AML-193 (cell line): ENCODE measurements at places on chromosomes 3 and 15.
A peak's percentile ranks its signal among the peaks of the same experiment; 100 is the strongest.

- no peak for DNase-seq
These were observed 14.5 kb downstream of the CAND2 start for GRCh38 chr3:12810961-12811360.

DNA sequence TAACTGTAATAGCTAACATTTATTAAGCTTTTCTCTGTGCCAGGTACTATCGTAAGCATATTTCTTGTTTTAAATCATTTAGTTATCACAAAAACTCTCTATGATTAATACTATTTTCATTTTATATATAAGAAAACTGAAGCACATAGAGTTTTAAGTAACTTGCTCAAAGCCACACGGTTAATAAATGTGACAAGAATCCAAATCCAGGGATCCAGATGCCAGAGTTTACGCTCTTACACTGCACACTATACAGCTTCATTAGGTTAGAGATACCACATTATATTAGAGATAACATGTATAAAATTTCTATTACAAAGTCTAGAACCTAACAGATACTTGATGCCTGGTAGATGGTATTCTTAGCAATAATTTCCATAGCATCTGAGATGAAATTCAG is 265.2 kb downstream of the SHOX2 start:
- no peak for DNase-seq

DNA sequence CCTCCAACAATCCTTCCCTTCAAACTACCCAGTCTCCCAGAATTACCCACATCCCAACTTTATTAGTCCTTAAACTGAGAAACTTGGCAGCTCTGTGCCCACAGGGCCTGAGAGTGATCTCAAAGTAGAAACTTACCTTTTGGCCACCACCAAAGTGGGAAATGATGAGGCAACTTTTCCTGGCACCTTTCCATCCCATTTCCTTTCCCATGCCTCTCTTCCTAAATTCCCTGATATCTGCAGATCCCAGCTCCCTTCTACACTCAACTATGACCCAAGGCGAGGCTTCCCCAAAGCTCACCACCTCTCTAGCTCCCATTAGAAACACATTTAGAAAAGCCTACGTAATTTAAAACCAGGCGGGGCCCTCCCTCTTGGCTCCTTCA is 271.9 kb downstream of the FOXP1 start:
- DNase-seq = no peak

DNA sequence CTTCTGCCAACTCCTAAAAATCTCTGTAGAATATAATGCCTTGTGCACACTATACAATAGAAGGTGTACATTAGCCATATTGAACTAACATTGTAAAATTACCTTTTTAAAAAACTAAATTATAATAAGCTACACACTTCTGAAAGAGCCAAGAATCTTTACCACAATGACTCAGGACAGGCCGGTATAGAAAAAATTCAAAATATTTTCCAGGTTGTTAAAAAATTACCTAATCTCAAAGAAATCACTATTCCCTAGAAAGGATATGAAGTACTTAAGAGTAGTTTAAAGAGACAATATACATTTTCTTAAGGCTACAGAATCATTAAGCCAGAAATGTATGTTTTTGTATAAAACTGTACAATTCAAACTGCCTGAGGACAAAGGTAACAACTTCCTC is 48.5 kb downstream of the TJP1 start:
- DNase-seq = no peak

DNA sequence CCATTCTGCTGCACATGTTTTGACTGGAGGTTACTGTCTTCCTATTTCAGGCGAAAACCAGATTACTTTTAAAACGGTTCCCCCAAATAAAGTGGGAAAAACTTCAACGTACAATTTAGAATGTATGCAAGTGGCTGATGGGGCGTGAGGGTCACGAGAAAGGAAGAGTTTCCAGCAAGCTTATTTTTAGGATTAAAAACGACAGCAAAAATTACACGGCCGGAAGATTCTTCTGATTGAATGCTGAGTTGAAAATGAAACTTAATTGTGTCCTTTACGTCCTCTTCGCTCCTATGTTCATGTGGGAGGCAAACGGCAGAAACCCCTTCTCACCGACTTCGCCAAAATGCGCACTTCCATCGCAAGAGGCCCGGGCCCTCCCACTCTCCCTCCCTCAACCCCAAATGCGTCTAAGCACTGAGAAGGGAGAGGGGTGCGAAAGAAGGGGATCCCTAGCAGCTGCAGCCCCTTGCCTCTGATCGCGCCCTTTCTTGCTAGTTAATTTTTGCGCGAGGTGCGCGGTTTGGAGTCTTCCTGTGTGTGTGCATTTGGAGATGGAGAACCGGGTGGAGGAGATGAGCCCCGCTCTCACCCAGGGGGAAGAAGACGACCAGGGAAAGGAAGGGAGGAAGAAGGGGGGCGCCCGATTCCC is 656 bp downstream of the CD47 start:
- peak; percentile 57 for DNase-seq

DNA sequence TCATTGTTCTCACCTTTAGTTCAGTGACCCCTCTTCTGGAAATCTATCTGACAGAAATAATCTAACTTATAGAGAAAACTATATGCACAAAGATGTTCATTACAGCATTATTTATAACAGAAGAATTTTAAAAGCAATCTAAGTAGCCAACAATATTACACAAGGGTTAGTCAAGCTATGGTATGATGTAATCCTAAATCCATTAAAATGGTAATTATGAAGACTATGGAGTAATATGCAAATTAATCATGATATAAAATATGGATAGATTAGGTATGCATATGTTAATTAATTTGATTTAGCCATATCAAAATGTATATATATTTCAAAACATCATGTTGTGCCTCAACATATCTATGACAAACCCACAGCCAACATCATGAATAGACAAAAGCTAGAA is 17.7 kb upstream of the HERC1 start:
- no peak for DNase-seq

DNA sequence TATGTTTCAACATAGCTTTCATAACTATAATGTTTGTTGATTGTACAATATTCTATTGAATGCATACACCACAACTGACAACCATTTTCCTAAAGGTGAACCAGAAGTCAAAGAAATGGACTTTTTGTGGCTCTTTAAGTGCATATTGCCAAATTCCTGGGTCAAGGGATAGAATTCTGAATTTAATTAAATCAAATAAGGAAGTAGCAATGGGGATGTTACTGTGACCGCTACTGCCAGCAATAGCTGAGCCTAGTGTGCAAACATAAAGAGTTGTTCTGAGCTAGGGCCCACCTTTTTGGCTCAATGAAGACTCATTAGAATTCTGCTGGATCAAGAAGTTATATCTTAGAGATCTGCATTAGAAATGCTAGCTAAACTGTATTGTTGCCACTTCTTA is 17.3 kb upstream of the KBTBD8 start:
- peak; percentile 6 for DNase-seq

- no peak for DNase-seq
These were observed 9.3 kb downstream of the EOGT start for GRCh38 chr3:69004138-69004537.

GRCh38 chr3:150104564-150104963 is 133.9 kb upstream of the PFN2 start:
- no peak for DNase-seq

DNA sequence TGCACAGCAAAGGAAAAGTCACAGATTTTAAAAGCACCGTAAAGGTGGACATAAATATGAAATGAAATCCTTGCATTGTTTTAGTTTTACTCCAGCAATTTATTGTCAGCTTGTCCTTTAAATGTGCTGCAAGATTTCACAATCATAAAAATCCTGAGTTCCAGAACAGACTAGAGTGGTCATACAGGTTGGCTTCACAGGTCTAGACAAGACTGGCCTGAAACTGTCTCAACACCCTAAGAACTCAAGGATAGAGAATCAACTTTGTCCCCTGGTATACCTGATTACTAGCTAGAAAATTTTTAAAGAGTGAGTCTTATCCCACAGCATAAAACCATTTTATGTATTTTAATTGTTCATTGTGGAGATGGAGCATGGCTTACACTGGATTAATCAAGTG is 521.7 kb upstream of the MCTP2 start:
- no peak for DNase-seq

- no peak for DNase-seq
These were observed 9.1 kb upstream of the FEM1B start for GRCh38 chr15:68268405-68268804.

DNA sequence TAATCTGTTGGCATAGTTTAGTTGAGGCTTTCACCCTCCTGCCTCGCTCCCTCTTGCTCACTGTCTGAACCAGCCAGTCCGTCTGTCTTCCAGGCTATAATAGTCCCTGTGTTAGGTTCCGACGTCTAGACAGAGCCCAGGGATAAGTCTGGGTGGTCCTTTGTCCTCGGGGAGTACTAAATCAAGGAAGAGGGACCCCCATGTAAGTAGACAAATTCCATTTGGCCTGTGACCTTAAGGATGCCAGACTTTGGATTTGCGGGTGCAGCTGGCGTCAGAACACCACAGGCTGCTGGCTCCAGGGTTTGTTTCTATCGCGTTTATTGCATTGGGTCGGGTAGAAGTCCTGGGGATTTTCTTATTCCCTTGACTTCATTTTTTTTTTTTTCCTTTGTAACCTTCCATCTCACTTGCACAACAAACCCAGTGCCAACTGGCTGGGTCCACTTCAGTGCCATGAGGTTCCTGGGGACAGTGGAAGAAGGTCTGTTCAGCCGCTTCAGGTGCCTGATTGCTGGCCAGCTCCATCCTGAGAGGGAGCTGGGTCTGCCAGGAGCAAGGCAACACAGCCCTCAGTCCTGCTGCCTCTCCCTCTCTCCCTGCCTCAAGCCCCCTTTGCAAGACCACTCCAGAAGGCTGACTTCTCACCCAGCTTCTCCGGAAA is 95.4 kb upstream of the KLHL25 start:
- no peak for DNase-seq

GRCh38 chr3:186213946-186214345 is 105.1 kb upstream of the ETV5 start:
- no peak for DNase-seq

- peak; percentile 2 for DNase-seq
These were observed 75.2 kb downstream of the NEO1 start for GRCh38 chr15:73127302-73127936.

GRCh38 chr3:159649951-159650350 is 338.7 kb upstream of the IL12A start:
- DNase-seq = no peak

- no peak for DNase-seq
These were observed 45.4 kb downstream of the EFHB start for GRCh38 chr3:19888428-19889152.

GRCh38 chr15:58525991-58526421 is 94.2 kb downstream of the LIPC start:
- peak; percentile 78 for DNase-seq

DNA sequence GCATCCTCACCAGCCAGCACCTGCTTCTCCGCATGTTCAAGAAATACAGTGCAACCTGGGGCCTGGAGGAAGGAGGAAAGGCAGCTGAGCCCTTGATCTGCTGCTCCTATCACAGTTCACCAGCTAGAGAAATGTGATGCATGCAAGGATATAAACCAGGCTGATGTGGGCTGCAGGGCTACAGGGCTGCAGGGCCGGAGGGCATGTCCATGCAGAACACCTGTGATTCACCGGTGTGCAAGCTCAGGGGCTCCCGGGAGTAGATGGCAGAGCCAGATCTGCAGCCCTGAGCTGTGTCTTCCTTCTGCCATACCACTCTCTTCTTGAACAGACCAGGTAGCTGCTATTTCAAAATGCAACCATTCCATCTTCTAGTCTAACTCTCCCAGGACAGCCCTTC is 84.9 kb downstream of the HMG20A start:
- DNase-seq = no peak

DNA sequence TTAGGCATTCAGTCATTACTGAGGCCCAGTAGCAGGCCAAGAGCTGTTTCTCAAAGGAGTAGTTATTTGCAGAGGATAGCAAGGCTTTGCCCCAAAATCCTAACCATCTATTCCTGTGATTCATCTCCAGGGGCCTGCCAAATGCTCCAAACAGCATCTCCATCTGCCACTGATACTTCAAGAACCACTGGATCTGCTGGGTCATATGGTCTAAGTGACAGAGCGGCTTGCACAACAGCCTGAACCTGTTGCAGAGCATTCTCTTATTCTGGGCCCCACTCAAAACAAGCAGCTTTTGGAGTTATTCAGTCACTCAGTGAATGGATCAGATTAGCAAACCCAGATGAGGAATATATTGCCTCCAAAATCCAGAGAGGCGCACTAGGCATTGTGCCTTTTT is 68.8 kb upstream of the ALDH1A3 start:
- DNase-seq = no peak

DNA sequence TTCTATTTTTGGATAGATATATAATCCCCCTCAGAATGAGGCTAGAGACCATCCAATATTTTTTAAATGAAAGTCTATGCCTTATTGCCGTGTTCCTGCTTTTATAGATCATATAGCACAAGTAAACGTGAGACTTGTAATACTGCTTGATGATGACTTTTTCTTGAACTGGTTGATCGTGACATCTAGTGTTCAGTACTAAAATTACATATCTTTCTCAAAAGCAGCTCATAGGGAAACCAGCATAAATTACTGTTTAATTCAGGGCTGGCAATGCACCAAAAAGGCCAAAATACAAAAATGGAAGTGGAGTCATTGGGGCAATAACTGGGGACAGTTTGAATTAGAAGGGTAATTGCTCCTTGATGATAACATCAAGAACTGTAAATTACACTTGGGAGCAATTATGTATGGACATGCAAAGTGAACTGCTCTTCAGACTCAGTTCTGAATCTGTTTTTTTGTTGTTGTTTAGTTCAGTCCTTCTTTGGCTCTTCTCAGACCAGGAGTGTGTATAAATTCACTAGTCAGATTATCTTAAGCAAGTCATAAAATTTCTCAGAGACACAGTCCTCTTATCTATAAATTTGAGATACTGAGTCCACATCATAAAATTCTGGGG is 325.3 kb downstream of the THSD4 start:
- peak; percentile 64 for DNase-seq

DNA sequence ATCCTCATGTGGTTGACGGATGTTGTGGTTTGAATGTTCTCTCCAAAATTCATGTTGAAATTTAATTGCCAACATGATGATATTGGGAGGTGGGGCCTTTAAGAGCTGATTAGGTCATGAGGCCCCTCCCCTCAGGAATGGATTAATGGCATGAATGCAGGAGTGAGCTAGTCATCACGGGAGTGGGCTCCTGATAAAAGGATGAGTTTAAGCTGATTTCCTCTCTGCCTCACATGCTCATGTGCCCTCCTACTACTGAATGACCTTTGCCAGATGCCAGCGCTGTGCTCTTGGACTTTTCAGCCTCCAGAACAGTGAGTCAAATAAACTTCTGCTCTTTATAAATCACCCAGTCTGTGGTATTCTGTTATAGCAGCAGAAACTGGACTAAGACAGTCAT is 111.2 kb downstream of the MYO5A start:
- no peak for DNase-seq

- no peak for DNase-seq
These were observed 548.8 kb upstream of the MDFIC2 start for GRCh38 chr3:70861234-70861633.

GRCh38 chr3:45595364-45596195 is 1.0 kb downstream of the LIMD1 start:
- no peak for DNase-seq

DNA sequence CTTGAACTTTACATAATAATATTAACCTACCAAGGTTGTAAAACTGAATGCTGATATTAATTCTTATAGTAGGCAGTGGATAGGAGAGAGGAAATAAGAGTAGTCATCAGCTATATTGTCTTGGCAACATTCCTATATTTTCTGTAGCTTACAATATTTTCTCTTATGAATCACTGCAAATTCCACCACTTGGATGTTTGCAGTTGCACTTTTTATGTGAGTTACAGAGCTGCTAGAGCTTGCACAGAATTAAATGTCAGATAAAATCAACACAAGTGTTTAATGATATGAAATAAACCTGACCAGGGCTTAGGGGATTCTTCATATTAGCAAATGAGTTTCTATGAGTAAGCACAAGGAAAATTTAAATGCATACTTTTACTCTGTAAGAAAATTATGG is 1710.1 kb downstream of the SI start:
- no peak for DNase-seq
